NCI-H1105 (cell line): ENCODE measurements at places on chromosomes 1 and 21.

DNA sequence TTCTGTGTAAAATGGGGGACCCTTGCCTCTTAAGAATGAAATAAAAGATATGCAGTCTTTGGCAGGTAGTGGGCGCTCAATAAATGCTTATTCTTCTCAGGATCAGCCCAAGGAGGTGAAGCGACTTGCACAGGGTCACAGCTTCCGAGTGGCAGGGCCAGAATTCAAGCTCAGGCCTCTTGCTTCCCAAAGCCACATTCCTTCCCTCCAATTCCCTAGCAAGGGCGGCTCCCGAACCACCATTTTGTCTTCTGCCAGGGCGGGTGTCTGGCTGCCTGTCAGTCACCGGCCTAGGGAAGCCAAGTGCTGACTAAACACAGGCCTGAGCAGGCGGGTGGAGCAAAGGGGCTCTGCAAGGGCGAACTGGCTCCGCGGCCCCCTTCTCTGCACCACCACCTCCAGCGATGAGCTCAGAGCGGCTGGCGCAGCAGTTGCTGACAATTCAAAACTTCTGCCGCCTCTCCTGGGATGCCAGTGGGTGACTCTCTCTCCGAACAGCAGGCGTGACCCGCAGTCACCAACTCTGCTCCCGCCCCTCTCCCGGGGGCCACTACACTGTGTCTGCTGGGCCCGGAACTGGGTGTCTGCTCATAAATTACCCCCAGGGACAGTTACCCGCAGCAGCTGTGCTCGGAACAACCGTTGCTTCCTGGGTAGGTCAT lies 10.8 kb downstream of the GPR3 start:
- no peak for DNase-seq

- DNase-seq, result no peak
Measured at GRCh38 chr21:46038871-46039397, 57.4 kb downstream of the COL6A1 start.

GRCh38 chr1:44144962-44145756 lies 3.7 kb upstream of the KLF18 start:
- DNase-seq, result no peak

DNA sequence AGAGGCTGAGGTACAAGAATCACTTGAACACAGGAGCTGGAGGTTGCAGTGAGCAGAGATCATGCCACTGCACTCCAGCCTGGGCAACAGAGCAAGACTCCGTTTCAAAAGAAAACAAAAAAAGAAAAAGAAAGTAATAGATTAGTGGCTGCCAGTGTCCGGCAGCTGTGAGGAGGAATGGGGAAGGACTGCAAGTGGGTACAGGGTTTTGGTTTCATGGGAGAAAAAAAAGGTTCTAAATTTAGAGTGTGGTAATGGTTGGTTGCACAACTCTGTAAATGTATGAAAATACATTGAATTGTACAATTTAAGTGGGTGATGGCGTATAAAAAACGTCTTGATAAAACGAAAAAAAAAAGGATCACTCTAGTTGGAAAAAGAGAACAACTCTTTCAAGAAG lies 6.7 kb downstream of the TAF1A start:
- no peak for DNase-seq

DNA sequence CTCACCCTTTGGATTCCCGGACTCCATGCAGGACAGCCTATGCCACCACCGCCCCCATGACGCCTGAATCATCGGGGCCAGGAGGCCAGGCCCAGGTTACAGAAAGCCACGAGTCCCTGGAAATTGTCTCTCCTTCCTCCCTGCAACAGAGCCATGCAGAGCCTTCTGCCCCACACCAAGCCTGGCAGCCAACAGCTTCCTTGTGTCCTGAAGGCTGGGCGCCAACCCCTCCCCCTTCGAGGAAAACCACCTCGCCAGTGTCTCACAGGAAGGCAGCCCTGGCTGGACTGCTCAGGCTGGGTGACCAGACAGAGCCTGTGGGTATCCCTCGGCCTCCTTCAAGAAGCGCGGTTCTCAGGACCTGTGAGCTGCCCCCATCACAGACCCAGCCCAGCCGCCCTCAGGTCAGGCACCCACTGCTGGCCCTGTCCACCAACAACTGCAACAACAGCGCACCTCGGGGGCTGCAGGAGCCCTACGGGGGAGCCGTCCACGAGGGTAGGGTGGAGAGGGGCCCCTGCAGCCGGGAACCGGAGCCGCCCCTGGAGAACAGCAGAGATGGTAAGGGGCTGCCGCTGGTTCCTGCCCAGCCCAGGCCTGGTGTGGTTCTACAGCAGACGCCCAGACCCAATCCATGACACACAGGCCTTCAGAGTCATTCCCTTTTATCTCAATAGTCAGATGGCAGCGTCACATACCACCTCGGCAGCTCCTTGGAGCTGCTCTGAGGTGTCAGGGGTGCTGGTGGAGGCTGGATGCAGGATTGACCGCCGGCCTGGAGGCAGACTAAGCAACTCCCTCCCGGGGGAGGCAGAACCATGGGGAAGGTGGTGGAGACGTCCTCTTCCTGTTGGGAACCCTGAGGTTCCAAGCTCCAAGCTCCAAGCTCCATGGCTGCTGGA lies 23.7 kb downstream of the KIAA1614 start:
- no peak for DNase-seq

DNA sequence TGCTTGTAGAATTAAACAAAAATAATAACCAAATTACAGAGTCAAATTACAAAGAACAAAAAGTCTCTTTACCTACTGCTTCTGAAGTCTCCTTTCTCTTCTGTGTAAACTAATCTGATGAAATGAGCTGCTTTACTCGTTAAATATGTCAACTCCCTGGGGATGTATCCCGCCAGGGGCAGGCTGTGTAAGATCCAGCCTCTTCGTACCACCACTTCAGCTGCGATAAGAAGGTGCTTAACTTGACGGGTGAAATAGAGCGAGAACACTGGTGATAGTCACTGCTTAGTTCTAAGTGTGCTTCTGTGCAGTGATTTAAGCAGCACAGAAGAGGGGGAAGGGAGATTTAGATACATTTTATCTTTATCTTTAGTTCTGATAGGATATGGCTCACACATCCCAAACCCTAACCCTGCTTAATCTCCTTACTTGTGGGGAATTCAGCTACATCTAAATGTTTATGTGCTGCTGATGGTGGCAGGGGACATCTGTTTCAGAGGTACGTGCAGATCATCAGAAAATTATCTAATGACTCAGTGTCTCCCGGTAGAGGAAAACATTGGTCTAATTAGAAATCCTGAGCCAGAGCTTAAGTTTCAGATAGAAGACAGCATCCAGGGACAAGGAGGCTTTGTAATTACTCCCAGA lies 46.0 kb downstream of the RHOU start:
- peak; percentile 10 for DNase-seq

DNA sequence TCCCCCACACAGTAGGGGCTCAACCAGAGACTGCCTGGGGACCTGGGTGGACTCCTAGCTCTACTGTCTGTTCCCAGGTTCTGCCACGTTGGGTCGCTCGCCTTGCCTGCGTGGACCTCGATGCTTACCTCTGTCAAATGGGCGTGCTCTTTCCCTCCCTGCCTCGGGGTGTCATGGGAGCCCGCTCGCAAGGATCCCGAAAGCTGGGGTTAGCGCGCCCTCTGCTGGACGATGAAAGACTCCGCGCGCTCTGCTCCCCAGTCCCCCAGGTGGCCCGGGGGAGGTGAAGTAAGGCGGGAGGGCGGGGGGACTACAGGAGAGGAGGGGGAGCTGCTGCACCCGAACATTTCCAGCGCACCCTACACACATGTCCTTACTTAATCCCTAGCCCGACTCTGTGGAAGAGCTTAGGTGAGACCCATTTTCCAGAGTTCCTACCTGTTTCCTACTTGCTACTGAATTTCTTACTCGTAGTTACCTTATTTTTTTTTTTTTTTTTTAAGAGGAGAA lies 2.3 kb upstream of the BSND start:
- DNase-seq, result no peak

GRCh38 chr21:44834951-44835646 lies 17.2 kb upstream of the SUMO3 start:
- DNase-seq, result no peak

GRCh38 chr1:8104278-8105236 lies 78.4 kb upstream of the ERRFI1 start:
- DNase-seq, result no peak

- DNase-seq, result no peak
Measured at GRCh38 chr1:233209481-233209880, 86.0 kb downstream of the PCNX2 start.

DNA sequence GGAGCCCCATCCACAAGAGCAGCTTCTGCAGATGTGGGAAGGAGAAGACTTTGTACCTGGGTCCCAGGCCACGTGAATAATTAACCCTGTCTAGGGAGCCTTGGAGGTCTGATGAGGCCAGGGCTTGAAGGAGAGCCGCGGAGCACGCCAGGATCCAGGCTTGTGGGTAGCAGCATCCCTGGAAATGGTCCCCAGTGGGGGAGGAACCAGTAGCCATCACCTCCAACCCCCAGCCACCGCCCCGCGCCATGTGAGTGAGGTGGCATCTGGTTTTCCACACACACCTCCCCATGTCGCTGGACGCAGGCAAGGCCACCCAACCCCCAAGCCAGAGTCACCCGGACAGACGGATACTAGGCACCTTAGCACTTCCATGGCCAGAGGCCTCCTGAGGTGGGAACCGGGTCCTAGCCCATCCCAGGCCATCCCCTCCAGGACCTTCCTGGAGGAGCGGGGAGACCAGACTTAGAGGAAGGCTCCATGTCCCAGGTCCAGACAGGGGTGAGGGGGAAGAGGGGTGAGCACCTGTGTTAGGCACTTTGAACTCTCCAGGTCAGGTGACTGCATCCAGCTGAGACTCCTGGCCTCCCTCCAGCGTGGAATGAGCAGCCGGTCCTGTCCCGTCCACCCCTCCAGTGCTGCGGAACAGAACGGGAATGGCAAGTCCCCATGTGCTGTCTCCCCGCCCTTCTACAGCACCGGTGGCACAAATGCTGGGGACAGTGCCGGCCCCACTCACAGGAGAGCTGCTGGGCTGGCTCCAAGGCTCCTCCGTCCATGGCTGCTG lies 53.2 kb downstream of the RIPK4 start:
- no peak for DNase-seq

DNA sequence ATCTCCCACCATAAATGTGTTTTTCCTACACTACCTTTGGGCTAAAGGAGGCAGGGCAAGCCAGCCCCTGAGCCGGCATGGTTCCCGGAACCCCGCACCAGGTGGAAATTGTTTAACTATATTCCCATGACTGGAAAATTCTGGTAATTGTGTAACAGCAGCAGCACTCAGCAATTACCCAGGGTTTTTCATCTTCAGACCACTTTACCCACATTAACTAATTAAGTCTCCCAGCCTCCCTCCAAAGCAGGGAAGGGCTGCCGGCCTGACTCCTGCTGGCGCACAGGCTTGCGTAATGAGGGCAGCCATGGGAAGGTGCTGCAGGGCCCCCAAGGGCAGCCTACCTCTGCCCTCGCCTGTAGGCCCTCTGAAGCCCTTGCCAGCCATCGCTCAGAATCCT lies 140.7 kb upstream of the VAMP3 start:
- peak; percentile 66 for DNase-seq

DNA sequence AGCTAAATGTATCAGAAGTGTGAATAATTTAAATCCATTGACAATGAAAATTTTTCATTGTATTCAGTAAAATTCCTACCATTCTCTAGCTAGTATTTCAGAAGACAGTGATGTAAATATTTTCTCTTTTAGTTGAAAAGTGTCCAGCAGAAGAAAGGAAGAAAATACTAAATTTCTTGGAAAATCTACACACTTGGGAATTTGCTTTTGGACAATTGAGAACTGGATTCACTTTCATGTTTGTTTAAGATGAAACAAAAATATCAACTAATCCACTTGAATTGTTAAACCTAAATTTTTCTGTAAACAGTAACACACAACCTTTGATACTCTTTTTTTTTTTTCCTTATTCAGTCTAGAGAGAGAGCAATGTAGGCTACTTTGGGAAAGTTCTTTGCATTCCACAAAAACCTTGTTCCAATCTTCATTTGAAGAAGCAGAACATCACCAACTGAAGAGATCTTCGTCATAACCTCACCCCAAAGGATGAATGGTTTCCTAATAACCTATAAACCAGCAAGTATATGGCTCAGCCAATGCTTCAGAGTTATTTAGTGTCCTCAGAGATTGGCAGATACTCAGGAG lies 155.1 kb upstream of the GORAB start:
- no peak for DNase-seq

DNA sequence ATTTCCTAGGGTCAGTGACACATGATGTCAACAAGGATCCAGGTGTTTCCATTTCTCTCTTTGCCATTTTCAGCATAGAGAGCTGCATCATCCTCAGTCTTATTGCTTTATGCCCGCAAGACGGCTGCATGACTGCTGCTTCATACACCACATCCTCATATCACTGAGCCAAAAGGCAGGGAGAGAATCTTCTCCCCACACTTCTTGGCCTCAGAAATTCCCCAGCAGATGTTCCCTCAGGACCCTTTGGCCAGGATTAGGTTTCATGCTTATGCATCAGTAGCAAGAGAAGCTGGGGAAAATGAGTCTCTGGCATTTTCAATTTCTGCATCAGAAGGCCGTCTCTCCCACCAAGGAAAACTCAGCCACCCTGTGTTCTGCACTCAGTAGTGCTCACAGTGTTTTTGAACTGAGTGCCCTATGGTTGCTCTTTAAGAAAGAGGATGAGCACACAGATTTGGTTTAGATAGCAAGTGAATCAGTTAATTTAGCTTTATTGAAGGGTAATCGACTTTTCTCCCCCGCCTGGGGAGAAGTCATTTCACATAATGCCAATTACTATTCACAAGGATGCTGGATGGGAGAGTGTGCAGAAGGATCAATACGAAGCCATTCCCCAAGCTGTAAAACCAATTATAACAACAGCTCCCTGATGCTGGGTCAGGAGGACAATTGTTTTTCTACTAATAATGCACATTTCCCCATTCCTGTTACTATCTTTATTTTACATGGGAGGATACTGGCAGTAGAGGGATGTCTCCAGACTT lies 360.2 kb downstream of the HHIPL2 start:
- DNase-seq, result no peak

- no peak for DNase-seq
Measured at GRCh38 chr21:35243171-35243570, 194.1 kb upstream of the RUNX1 start.

DNA sequence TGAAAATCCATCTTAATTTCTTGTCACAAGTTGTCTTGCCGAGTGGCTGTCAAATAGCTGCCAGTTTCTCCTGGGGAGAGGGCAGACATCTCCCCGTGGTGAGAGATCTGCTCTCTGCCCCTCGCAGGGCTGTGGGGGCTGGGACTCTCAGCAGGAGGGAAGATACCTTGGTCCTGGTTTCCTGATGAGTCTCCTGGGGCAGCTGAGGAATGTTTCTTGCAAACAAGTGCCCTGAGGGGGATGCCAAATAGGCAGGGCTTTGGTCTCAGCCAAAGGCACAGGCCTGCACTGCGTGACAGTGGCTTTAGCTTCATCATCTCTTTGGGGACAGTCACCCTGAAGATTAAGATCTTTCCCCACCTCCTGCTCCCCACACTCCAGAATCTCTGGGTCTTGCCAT lies 40.9 kb downstream of the SYT6 start:
- no peak for DNase-seq

DNA sequence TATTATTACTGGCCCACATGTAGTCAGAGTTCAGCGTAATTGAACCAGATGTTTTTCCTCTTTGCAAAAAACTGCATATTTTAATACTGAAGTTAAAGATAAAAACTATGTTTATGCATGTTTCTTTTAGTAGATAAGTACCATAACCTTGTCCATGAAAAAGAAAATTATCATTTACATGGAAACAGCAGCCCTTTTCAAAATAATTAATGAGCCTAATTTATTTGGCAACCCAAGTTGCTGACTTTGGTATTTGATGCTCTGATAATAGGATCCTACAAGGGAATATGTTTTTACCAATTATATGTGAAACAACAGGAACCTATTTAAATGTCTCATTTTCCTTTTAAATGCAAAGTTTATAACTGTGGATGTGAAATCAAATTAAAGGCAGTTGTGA lies 281.3 kb upstream of the C1orf105 start:
- no peak for DNase-seq

- DNase-seq, result no peak
Measured at GRCh38 chr1:166905900-166906299, 29.8 kb upstream of the TADA1 start.

GRCh38 chr21:43772425-43772821 lies 3.7 kb downstream of the CSTB start:
- no peak for DNase-seq
